ENCODE measurements at places on chromosomes 4 and X. TPM values are rescaled to one million over a fixed set of nuclear protein-coding genes. Genes with fewer than 3 reads are reported as not detected.

TBC1D8B gene
- 1.9 TPM for total RNA-seq

LRP2BP gene
- 0.16 TPM for total RNA-seq

MMRN1 gene
- not detected for total RNA-seq

XAGE1A gene
- total RNA-seq, result not detected

TBX22 gene
- not detected for total RNA-seq

GCNA gene
- total RNA-seq, result 0.65 TPM

CDS1 gene
- 2.3 TPM for total RNA-seq

FGF5 gene
- total RNA-seq, result 3.5 TPM

SPANXB1 gene
- not detected for total RNA-seq

COL4A5 gene
- 19.6 TPM for total RNA-seq

SPANXA1 gene
- total RNA-seq, result not detected

MAGEA9B gene
- not detected for total RNA-seq

XK gene
- 0.16 TPM for total RNA-seq

CHIC1 gene
- total RNA-seq, result 2.9 TPM

NUP62CL gene
- total RNA-seq, result 1.8 TPM

UGT2A3 gene
- total RNA-seq, result not detected

ENOX2 gene
- 5.2 TPM for total RNA-seq

C4orf17 gene
- not detected for total RNA-seq

TEX11 gene
- not detected for total RNA-seq

TRMT44 gene
- 17.5 TPM for total RNA-seq

NXF2 gene
- total RNA-seq, result not detected

FAM149A gene
- total RNA-seq, result 37.8 TPM

SORBS2 gene
- total RNA-seq, result 3.7 TPM

CDKL2 gene
- 1.5 TPM for total RNA-seq

SLC10A7 gene
- total RNA-seq, result 3.6 TPM

YY2 gene
- 1.8 TPM for total RNA-seq

GPC3 gene
- 3.7 TPM for total RNA-seq

POU3F4 gene
- total RNA-seq, result not detected

CLCN4 gene
- total RNA-seq, result 5.5 TPM

Data from mesangial cell (primary cell).